ENCODE measurements at places on chromosomes 16 and 17. TPM values are rescaled to one million over a fixed set of nuclear protein-coding genes. Genes with fewer than 3 reads are reported as not detected.

GRCh38 chr16:62602790-62603189 lies 566.6 kb upstream of the CDH8 start:
- no peaks in the 10 kb centered on the region for H3K36me3 ChIP-seq
- DNase-seq = no peak

GRCh38 chr17:63699638-63700527 lies at the start of gene LIMD2:
LIMD2 (minus strand) TSS chr17:63700125; CDS start chr17:63699298, 827 bp downstream.
- H3K27me3 ChIP-seq = no peaks in the 10 kb centered on the region
- H3K27ac ChIP-seq = peak within 1 kb of the TSS; percentile 55
- no peaks in the 10 kb centered on the region for H3K36me3 ChIP-seq
- peak within 1 kb of the TSS; percentile 44 for H3K4me3 ChIP-seq

GRCh38 chr17:16438173-16438556 lies 22.8 kb downstream of the TRPV2 start:
- H3K27me3 ChIP-seq = no peaks in the 10 kb centered on the region
- H3K27ac ChIP-seq = no peak overlapping the region
- H3K4me1 ChIP-seq = peaks cover 11% of the 10 kb centered on the region
- no peaks in the 10 kb centered on the region for H3K36me3 ChIP-seq
- DNase-seq = no peak

DNA sequence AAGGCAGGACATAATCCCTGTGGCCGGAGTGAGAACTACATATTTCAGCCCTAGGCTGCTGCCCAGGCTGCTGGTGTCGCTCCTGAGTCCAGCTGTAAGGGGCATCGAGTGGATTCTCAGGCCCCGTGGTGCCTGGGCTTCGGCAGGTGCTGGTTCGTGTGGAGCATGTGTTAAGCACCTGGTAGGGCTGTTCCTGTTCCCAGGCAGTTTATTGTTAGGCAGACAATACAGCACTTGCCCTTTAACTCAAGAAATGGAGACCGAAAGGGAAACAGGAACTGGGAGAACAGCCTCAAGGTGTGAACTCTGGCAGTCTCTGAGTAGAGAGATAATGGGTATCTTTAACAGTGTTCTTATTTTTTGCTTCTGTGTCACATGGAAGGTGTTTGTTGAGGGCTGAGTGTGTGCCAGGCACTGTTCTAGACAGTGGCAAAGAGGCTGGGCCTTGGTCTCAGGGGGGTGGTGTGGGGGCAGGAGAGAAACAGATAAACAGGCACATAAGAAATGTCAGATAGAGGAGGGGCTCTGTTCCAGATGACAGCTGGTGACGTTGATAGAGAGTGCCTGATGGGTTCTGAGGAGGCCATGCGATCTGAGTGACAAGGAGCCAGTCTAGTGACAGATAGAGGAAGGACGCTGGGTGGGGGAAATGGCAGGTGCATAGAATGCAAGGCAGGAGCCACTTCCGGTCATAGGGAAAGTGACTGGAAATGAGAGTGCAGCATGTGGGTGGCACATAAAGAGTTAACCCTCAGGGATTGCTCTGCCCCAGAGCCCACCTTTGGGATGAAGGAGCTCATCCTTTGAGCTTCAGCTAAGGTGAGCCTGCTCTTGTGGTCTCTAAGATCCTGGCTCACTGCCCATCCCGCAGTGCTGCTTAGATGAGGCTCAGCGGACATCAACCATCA lies 33.8 kb downstream of the EPN2 start:
- peaks cover 4% of the 10 kb centered on the region for H3K4me1 ChIP-seq
- no peak overlapping the region for H3K4me3 ChIP-seq
- no peaks in the 10 kb centered on the region for H3K27me3 ChIP-seq
- DNase-seq = no peak

- DNase-seq = no peak
- no peak overlapping the region for H3K4me3 ChIP-seq
- H3K4me1 ChIP-seq = no peaks in the 10 kb centered on the region
- H3K27ac ChIP-seq = no peak overlapping the region
- H3K36me3 ChIP-seq = no peaks in the 10 kb centered on the region
These were observed 117.3 kb upstream of the CACNG5 start for GRCh38 chr17:66717641-66718058.

DNA sequence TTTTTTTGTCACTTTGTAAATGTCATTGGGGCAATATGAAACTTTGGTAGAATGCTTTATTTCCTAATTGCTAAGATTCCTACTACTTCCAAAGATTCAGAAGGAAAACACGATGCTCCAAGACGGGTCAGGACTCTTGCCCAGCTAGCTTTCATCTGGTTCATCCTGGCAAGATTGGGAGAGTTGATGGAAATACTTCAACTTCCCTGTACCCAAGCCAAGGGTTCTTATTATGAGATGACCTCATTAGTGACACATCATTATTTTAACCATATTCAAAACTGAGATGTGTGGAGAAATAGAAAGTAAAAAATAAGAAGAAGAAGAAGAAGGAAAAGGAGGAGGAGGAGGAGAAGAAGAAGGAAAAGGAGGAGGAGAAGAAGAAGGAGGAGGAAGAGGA lies 25.6 kb downstream of the SOX9 start:
- H3K36me3 ChIP-seq = no peaks in the 10 kb centered on the region
- no peak overlapping the region for H3K4me3 ChIP-seq
- H3K27ac ChIP-seq = no peak overlapping the region
- H3K27me3 ChIP-seq = no peaks in the 10 kb centered on the region
- no peak for DNase-seq
- H3K4me1 ChIP-seq = no peaks in the 10 kb centered on the region

- DNase-seq = no peak
- no peaks in the 10 kb centered on the region for H3K27me3 ChIP-seq
- H3K36me3 ChIP-seq = no peaks in the 10 kb centered on the region
- H3K4me1 ChIP-seq = no peaks in the 10 kb centered on the region
- H3K27ac ChIP-seq = no peak overlapping the region
- no peak overlapping the region for H3K4me3 ChIP-seq
These were observed 32.7 kb downstream of the TRIM37 start for GRCh38 chr17:59073972-59074371.

DNA sequence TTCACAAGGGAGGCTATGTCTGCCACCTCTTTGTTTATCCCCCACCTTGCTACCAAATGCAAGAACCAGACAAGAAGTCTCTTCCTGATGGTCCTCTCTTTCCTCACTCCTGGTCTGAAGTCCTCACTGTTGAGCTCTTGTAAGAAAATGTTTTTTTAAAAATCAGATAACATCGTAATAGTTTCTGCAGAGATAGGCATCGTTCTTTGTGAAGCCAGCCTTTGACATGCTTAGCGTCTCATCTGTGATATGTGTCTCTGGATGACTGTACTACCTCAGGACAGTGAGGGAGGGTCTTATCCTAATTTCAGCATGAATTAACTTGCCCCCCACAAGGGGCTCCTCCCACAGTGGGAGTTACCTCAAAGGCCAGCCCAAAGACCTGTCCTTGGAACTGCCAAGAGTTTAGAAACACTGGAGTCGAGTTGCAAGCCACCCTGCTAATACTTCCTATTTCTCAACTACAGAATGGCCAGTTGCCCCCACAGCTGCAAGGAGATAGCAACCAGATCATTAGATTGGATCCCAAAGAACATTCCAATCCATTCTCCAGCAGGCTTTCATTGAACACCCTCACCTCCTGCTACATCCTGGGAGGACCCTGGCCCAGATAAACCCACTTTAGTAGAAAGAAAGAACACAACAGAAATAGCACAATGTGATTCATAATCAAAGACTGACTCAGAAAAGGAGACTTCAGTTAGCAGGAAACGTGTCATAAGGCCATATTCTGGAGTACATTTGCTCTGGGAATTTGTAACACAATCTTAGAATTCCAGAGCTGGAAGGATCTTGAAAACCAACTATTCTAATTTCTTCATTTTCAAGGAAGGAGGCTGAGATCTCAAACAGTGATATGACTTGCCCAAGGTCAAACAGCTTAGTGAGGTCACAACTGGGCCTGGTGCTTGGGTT lies 151.0 kb downstream of the IRX3 start:
- H3K36me3 ChIP-seq = no peaks in the 10 kb centered on the region
- no peaks in the 10 kb centered on the region for H3K4me1 ChIP-seq
- H3K4me3 ChIP-seq = no peak overlapping the region
- no peak overlapping the region for H3K27ac ChIP-seq
- DNase-seq = no peak
- H3K27me3 ChIP-seq = no peaks in the 10 kb centered on the region

DNA sequence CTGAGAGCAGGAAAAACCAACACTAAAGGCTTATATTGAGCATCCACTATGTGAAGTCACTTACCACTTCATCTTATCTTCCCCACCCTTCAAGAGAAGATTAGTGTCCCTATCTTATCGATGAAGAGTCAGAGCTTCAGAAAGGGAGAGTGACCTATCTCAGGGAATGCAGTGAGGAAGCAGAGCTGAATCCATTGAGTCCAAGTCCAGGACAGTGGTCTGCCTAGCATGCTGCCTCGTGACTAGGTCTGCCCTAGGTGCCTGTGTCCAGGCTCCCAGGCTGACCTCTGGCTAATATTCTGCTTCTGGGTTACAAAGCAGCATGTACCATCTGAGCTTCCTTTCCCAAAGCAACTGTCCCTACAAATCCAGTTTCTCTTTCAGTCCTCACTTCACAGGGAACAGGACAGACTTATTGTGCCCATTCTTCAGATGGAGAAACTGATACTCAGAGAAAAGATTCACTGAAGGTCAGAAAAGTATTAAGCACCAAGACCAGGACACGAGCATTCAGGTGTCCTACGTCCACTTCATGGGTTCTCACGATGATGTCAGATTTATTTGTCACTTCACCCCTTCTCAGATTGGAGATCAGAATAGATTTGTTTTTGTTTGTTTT lies 13.3 kb upstream of the FZD2 start:
- no peaks in the 10 kb centered on the region for H3K36me3 ChIP-seq
- no peaks in the 10 kb centered on the region for H3K4me1 ChIP-seq
- H3K27me3 ChIP-seq = no peaks in the 10 kb centered on the region
- no peak overlapping the region for H3K4me3 ChIP-seq
- H3K27ac ChIP-seq = no peak overlapping the region

GRCh38 chr17:46853896-46854444 lies 2.6 kb downstream of the WNT9B start:
- H3K27me3 ChIP-seq = no peaks in the 10 kb centered on the region
- no peak overlapping the region for H3K27ac ChIP-seq
- no peak overlapping the region for H3K4me3 ChIP-seq
- DNase-seq = no peak
- H3K4me1 ChIP-seq = peaks cover 6% of the 10 kb centered on the region
- no peaks in the 10 kb centered on the region for H3K36me3 ChIP-seq

DNA sequence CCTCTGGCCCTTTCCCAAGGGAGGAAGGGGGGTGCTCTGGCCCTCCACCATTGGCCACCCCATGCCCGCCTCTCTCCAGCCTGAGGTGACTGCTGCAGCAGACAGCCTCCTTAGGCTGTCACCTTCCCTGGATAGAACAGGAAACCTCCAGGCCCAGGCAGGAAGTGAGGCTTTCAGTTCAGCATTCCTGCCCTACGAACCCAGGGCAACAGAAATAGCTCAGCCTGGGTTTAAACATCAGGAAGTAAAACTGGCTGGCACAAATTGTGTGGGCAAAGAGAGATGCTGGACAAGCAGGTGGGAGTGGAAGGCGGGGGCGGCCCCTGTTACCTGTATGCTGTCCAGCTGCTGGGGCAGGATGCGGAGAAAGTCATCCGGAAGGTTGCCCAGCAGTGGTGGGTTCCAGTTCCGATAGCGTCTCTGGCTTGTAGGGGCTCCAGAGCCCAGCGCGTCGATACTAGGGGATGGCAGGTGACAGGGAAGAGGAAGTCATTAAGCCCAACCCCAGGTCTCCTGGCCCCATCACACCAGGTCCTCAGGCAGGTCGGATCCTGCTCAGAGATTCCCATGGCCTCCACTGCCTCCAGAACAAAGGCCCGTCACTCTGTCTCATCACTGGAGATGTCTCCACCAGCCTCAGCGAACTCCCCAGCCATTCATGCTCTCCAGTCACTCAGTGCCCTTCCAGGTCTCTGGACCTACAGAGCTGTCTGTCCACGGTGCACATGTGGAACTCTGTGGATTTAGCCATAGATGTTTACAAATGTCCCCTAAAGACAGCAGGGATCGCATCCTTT lies 23.6 kb upstream of the MRPS23 start:
- no peaks in the 10 kb centered on the region for H3K27me3 ChIP-seq
- no peaks in the 10 kb centered on the region for H3K36me3 ChIP-seq
- no peak overlapping the region for H3K27ac ChIP-seq
- DNase-seq = no peak
- no peak overlapping the region for H3K4me3 ChIP-seq
- peaks cover 28% of the 10 kb centered on the region for H3K4me1 ChIP-seq

DNA sequence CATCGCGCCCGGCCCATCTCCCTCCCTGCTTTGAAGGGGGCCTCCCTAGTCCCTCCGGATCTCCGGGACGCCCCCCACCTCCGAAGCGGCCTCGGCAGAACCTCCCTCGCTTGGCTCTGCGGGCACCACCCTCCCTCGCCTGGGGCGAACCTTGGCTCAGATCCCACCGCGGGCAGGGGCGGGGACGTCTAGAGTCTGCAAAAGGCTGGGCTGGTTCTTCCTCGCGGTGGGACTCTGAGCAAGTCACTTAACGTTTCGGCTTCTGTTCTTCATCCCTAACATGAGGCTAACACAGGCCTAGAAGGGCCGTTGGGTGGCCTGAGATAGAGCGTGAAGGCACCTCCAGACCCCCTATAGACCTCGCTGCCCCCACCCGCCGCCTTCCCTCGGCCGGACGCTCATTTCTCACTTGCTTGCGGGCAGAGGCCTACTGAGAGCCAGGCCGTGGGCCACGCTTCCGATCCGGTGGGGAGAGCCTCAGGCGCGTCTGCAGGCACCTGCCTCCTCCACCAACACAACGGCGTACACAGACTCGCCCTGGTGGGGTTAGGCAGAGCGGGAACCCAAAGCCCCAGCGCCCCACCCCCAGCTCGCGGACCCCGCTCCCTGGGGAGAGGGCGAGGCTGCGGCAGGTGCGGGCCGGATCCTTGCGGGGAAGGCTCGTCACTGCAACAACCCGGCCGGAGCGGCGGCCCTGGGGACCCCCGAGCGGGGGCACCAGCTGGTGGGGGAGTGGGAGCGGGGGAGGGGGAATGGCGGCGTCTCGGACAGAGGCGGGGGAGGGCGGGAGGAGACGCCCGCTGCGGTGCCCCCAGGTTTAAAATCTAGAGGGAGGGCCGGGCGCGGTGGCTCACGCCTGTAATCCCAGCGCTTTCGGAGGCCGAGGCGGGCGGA lies 5.4 kb downstream of the MYO1C start:
- peak overlapping the region; percentile 50 for H3K4me3 ChIP-seq
- peak; percentile 73 for DNase-seq
- H3K4me1 ChIP-seq = peaks cover 10% of the 10 kb centered on the region
- H3K36me3 ChIP-seq = no peaks in the 10 kb centered on the region
- H3K27ac ChIP-seq = peak overlapping the region; percentile 88
- no peaks in the 10 kb centered on the region for H3K27me3 ChIP-seq

Gene KATNB1
- total RNA-seq = 12.5 TPM

Gene KRTAP4-3
- total RNA-seq = not detected

Gene KIFC3
- total RNA-seq = 21.3 TPM

Gene ZG16
- not detected for total RNA-seq

Gene CTRL
- total RNA-seq = 1.5 TPM

Gene CCDC144A
- total RNA-seq = 1.2 TPM

Gene CPNE7
- total RNA-seq = 0.36 TPM

Data from ovary (tissue), 10 donors.